Activated CD8-positive, alpha-beta memory T cell treated with anti-CD3 and anti-CD28 coated beads for 48 hours (primary cell): ENCODE measurements at places on chromosomes 16 and 17.

DNA sequence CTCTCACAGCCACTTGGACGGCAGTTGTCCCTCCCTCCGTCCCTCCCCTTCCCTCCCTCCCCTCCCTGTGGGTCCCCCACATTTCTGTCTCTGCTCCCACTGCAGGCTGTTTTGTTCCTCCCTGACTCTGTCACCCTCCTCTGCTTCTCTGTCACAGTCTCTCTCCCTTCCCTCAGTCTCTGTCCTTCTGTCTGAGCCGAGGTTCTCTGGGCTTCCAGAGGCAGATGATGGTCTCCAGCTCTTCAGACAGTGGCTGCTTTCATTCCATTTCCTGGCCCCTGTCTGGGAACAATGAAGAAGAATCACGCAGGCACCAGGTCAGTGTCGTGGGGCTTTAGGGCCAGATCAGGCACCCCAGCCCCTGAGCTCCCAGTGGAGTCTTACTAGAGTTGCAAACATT, 8.8 kb upstream of the CYB561 start:
- DNase-seq = no peak

DNA sequence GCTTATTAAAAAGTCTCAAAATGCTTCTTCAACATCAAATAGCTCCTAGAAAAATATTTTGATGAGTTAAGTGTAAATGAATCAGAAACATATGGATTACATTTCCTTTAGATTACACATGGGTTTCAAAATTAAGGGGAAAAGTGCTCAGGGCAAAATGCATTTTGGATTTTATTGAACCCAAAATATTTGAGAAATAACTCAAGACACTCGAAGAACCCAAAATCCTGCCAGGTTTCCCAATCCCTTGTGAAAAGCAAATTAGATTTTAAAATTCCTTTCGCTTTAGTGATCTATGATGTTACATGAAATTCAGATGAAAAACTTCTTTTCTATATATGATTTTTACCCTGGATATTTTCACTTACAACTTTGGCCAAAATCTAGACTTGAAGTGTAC, 847.4 kb upstream of the SOX9 start:
- no peak for DNase-seq

DNA sequence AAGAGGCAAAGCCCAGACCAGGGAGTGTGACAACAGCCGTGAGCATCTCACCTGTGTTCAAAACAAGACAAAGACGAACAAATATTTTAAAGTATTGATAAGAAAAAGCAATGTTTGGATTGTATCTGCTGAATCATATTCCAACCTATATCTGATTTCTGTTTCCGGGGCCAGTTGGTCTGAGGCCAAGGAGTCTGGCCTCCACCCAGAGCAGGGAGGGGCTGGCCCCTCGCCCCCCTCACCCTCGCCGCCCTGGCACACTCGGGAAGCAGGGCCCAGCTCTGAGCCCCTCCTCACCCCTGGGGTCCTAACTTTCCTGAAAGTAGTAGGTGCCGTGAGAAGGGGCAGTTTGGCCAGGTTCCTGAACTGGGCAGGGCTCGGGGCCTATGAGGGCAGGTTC, 48.0 kb downstream of the ACTG1 start:
- no peak for DNase-seq

GRCh38 chr17:51914577-51914976, 243.9 kb downstream of the CA10 start:
- DNase-seq = no peak

GRCh38 chr17:43671031-43671692, 9.4 kb upstream of the MEOX1 start:
- no peak for DNase-seq

DNA sequence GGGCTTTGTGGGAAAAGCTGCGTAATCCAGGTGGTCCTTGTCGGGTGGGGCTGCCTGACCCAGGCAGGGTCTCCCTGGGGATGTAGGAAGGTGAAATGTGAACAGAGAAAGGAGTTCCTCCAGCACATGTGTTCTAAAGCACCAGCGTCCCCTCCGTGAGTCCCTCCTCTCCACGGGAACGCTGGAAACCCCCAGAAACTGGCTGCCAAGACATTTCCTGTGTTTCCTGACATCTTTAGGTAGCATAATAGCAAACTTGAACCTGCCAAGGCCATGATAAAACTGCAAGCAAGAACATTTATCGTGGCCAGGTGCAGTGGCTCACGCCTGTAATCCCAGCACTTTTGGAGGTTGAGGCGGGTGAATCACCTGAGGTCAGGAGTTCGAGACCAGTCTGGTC, 12.6 kb upstream of the PYDC1 start:
- DNase-seq = no peak

GRCh38 chr17:8935191-8935590, 30.3 kb downstream of the PIK3R5 start:
- DNase-seq = peak; percentile 58

DNA sequence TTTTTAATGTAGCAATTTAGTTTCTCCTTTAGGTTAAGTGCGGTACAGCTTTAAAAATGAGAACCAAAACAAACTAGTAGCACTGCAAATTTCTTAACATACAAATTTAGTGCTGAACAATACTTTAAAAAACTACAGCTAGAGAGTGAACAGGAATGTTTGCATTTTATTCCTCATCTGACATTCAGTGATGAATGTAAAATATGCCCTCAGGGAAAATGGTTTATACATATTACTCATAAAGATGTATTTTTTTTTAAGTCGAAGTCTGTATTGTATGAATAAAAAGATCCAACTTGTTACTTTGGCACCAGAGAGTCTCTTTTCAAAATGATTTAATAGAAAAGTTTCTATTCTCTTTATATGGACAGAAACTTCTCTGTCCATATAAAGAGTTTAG, 96.8 kb downstream of the BRIP1 start:
- no peak for DNase-seq

- no peak for DNase-seq
Measured at GRCh38 chr16:11759163-11759834, 16.6 kb upstream of the TXNDC11 start.

DNA sequence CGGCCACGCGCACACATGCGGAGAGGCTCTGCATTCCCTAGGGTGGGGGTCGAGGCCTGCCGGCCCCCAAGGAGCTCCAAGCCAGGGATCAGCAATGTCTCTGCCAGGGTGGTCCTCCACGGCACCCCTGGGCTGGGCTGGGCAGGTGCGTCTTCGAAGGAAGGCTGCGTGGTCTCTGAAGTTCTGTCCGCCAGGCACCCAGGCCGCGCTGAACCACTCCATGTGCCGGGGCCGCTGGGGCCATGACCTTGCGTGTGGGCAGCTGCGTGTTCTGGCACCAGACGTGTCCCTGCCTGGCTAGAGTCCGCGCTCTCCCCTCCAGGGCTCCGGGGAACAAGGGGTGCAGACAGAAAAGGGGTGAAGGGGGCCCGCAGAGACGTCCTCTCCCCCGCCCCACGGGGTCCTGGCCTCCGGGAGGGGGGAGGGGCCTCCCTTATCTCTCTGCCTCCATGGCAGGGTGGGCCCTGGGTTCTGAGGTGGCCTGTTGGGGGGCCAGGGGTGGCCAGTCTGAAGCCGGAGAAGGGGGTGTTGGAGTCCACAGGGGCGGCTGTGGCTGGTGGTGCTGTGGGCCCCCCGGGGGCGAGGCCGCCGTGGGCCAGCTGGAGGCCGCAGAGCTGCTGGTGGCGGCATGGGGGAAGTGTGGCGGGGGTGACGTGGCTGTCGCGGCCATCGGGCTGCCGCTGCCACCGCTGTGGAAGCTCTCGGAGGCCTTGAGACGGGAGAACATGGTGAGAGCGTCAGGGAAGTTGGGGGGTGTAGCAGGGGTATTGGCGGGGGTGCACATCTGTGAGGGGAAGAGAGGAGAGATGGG, 5.3 kb downstream of the UBALD1 start:
- DNase-seq = no peak

DNA sequence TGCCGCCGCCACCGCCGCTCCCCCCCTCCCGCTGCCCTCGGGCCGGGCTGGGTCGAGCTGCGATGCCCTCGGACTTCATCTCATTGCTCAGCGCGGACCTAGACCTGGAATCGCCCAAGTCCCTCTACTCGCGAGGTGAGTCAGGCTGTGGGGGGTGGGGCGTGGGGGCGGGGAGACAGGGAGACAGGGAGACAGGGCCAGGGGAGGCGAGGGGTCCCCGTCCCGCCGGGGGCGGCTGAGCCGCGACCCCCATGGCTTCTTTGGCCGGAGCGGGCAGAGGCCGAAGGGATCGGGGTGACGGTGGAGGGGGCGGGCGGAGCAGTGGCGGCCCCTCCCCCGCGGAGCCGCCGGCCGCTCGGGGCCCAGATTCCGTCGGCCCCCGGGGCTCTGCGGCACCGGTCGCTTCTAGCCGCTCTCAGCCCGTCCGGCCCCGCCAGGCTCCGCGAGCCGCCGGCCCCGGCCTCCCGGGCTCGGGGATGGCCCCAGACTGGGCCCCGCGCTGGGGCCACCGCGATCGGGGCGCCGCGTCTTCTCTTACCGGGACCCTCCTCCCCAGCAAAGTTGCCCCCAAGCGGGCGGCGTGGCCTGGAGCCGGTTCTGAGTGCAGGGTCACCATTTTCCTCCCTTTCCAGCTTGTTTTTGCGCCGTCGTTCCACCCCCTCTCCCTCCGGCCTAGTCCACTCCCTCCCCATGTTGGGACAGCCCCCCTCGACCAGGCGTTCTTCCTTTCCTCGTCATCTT, 644 bp downstream of the NFAT5 start:
- peak; percentile 18 for DNase-seq

DNA sequence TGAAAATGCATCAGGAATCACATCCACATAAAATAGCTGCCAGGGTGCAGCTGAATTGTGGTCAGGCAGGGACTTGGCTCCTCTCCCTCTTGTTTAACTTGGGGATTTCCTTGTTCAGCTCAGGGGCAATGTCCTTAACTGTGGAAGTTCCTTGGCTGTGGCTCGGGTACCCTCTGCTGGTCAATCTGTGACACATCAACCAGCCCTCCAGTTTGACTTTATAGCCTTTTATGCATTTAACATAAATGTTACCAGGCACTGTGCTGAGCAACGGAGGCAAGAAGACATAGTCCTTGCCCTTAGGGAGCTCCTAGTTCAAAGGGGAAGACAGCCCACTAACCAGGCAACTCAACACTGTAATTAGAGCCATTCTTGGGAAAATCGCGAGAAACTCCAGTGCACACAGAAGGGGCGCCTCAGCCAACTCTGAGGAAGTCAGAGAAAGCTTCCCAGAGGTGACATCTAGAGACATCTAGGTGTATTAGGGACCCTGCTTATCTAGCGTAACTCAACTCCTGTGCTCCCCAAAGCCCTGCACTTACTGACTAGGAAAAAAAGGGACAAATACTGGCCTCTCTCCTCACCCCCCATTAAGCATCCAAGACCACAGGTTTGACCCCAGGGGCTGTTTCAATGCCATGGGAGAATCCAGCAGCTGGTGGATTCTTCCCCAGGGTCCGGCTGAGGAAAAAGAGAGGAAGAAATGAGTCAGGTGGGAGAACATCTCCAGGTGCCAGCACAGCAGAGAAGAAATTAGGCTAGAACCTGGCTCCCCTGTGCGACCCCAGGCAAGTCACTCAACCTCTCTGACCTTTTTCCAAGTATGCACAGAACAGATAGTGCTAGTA, 17.3 kb upstream of the EEF2K start:
- DNase-seq = no peak

DNA sequence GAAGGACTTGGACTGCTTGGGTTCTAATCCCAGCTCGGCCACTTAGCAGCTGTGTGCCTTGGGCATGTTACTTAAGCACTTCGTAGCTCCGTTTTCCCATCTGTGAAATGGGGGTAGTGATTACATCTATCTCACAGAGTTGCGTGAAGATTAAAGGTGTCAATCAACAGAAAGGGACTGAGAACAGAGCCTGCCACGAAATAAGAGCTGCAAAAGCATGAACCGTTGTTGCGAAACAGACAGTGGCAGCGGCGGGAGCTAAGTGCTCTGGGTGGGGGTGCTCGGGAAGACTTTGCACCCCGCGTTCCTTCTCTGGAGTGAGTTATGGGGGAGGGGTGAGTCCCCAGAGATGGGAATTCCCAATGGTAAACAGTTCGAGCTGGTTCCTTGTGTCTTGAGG, 79.6 kb upstream of the LHX1 start:
- no peak for DNase-seq

GRCh38 chr17:9332132-9332494, 243.5 kb downstream of the STX8 start:
- no peak for DNase-seq

GRCh38 chr16:23667355-23667659, 11.4 kb upstream of the PLK1 start:
- DNase-seq = no peak

GRCh38 chr17:57983446-57983845, 4.6 kb downstream of the VEZF1 start:
- no peak for DNase-seq

DNA sequence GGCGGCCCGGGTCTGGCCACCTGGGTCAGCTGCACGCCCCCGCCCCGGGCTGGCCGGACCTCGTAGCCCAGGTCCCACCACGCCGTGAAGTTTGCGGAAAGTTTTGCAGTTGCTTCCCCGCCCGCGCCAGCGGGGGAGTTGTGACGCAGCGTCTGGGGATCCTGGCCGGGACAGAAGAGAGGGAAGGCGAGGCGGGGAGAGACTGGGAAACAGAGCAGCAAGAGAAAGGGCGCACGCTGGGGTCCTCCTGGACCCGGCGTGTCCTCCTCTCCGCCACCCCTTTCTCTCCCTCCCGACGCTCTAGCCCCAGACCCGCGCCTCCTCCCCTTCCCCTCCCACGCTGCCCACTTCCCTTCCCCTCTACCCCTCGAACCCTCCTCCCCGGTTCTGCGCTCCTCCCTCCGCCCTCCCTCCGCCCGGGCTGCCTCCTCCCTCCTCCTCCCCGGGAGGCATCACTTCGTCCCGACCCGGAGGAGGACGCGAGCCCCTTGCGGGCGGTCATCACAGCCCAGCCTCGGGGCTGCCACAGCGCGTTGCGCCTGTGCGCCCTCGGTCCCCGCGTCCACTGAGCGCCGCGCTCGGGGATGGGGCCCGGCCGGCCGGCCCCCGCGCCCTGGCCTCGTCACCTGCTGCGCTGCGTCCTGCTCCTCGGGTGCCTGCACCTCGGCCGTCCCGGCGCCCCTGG, at the start of gene MRC2:
TSS of gene MRC2 (plus strand) at position 452 of the 685 bp plus-strand sequence. CDS start at position 585, 133 bp downstream.
- peak; percentile 24 for DNase-seq

DNA sequence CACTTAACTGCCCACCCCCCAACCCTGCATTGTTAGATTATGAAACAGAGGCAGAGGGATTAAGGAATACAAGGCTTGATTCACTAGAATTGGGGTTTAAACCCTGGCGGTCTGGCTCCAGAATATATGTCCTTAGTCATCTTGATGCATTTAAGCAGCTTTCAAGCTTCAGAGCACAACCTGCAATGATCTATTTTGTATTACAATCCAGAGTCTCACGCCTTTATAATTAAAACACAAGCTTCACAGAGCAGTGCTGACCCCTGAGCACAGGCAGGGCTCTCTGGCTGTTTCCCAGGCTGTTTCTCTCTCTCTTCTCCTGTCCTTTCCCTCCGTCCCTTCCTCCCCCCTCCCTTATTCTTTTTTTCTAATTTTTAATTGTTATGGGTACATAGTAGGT, 209.1 kb downstream of the SPECC1 start:
- no peak for DNase-seq

- DNase-seq = no peak
Measured at GRCh38 chr16:57260294-57260929, 15.4 kb downstream of the ARL2BP start.

DNA sequence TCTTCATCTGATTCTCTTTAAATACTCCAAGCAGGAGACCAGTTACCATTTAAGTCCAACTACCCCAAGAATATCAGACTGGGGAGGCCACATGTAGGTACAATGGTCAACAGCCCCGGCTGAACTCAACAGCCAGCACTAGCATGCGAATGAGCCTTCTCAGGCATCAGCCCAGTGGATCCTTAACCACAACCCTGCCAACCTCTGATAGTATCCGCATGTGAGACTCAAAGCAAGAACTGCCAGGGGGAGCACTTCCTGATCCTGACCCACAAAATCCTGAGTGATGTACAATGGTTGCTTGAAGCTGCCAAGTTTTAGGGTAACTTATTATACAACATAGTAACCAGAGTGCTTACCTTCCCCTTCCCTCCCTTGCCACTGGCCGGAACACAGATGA, 4.0 kb downstream of the PYY start:
- DNase-seq = no peak

- no peak for DNase-seq
Measured at GRCh38 chr16:82005027-82005830, 6.0 kb downstream of the SDR42E1 start.
